ENCODE measurements at places on chromosomes 12 and 14. TPM values are rescaled to one million over a fixed set of nuclear protein-coding genes. Genes with fewer than 3 reads are reported as not detected.

The ACOT4 gene
- 0.14 TPM for total RNA-seq

DNA sequence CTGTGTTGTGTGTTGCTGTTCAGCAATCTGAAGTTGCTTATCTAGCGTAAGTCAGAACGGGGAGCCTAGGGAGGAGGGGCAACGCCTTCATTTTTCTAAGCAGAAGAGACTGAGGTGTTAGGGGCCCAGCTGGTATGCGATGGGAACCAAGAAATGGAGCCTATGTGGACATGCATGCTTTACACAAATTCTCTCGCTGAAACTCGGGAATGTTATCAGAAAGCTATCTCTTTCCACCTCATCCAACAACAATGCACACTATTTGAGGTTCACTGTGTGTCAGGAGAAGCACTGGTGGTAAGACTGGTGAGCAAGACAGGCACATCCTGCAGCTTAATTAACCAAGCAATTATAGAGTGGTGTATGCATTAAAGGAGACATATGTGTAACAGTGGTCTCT is 89.7 kb downstream of the NRXN3 start:
- DNase-seq = peak; percentile 78

DNA sequence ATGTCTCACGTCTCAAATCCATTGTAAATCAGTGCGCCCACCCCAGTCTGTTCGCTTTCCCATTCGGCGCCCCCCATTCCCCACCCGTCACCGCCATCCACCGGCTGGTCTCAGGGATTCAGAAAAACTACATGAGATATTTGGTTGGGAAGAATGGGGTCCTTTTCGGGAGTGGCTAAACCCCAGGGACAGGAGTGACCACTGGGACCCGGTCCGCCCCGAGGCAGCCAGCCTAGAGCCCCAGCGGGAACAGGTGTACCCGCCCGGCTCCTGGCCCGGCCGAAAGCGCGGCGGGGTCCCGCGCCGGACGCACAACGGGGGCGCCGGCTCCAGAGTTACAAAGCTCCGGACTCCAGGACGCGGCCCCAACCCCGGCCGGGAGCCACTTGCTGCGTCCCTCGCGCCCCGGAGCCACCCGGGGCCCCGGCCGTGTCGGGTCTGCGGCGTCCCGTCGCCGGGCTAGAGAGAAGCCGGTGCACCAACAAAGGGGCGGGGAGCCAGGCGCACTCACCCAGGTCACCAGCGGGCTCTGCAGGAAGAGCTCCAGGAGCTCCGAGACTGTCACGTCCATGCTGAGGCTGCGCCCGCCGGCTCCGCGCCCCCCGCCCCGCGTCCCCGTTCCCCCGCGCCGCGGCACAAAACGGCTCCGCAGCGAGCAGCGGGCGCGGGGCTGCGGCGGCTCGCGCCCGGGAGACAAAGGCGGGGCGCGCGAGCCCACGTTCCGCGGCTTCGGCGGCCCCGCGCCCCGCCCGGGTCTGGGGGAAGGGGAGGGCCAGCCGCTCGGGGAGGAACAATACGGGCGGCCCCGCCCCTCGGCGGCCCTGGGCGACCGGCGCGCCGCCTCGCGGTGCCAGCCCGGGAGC is at the start of gene CCDC88C:
TSS of gene CCDC88C (minus strand) at position 701 of the 863 bp plus-strand sequence. CDS start at position 571, 130 bp downstream.
- no peak for DNase-seq

GRCh38 chr12:105036937-105037649 is 47.2 kb downstream of the ALDH1L2 start:
- no peak for DNase-seq

GRCh38 chr14:22105006-22105623 is 431.5 kb upstream of the OR4E1 start:
- no peak for DNase-seq

The SLC6A15 gene
- 14.0 TPM for total RNA-seq

Measured in astrocyte (in vitro differentiated cells and primary cell).